ENCODE measurements at places on chromosomes 16 and 17.
A peak's percentile ranks its signal among the peaks of the same experiment; 100 is the strongest.

- peak; percentile 86 for DNase-seq
Measured at GRCh38 chr17:76529224-76530094, 8.1 kb downstream of the CYGB start.

GRCh38 chr16:28165598-28165997 is 46.2 kb downstream of the XPO6 start:
- DNase-seq = no peak

GRCh38 chr17:3596804-3597464 is 12.3 kb downstream of the TRPV1 start:
- no peak for DNase-seq

DNA sequence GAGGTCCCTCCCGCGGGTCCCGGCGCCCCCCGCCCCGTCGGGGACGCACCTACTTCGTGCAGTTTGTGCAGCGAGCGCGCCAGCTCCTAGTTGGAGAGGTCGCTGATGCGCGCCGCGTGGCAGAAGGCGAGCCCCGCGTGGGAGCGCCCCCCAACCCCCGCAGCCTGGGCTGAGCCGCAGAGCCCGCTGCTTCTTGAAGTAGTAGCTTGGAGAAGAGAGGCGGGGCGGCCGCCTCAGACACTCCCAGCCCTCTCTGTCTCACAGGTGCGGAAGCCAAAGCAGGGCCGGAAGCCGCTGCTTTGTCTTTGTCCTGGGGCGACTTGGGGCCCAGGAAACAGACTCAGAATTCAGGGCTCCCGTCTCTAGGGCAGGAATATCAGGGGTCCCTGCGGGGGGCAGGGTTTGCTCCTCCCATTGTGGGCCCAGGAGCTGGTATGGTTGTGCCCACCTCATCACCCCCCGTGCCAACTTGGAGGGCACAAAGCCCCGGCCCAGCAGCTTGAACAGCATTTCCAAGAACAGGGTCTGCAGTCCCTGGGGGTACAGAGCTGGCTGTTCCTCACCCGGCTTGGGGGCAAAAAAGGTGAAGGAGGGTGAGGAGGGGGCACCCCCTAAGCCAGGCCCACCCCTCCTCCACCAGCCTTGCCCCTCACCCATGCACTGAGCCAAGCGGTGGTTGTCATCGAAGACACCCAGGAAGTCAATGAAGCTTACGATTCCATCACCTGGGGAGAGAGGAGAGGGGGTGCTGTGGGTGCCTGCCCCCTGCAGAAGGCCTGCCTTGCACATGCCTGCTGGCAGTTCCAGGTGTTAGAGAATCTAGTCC is 13.5 kb downstream of the SPATA32 start:
- DNase-seq = no peak

GRCh38 chr16:72835086-72835485 is 212.8 kb downstream of the ZFHX3 start:
- no peak for DNase-seq

- no peak for DNase-seq
Measured at GRCh38 chr16:79370736-79371135, 229.8 kb downstream of the MAF start.

DNA sequence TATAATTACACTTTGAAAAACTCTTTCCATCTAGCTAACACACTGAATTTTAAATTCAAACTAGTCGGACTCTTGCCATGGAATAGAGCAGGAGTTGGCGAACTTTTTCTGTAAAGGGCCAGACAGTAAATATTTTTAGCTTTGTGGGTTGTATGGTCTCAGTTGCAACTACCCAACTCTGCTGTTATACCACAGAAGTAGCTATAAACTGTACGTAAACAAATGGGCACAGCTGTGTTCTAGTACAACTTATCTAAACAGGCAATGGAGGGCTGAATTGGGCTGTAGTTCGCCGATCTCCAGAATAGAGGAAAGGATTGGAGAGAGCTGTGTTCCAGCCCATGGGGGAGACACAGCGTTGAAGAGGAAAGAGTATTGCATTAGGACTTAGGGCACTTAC is 8.7 kb downstream of the CNTROB start:
- no peak for DNase-seq

Data from testis (tissue), 5 donors.